Tibial nerve (tissue), 4 donors: ENCODE measurements at places on chromosomes 16 and 17.
A peak's percentile ranks its signal among the peaks of the same experiment; 100 is the strongest.

DNA sequence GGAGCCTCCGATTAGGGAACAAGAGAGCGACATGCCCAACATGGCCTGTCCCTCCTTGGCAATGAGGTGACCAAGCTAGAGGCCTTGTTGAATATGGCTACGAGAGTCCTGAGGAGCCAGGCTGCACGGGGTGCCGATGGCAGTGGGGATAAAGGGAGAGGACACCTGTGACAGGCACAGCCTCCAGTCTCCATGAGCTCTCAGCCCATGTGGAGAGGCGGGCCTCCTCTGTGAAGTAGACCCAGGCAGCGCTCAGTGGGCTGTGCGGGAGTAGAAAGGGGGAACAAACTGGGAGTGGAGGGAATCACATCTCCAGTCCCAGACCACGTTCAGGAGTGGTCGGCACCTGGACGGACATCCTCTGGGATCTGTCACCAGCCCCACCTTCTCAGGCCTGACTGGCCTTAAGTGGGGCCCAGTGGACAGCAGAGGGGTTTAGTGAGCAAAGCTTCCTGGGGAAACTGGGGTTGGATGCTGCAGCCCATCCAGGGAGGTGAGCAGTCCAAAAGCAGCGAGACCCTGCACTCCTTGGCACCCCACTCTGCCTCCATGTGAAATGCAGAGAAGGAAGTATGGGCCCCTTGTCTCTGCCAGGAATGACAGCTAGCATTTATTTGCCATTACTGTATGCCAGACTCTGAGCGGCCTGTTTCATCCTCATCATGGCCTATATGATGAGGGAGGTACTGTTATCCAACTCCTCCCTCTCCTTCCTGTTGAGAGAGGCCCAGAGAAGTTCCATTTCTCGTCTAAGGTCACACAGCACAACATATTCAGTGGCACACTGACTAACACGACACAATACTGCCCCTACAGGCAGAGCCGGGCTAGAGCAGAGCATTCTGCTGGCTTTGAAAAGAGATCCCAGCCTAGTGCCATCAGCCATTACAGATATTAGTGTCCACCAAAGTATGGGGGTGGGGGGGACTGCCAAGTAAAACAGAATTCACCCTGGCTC, 4.5 kb upstream of the TMEM92 start:
- no peak overlapping the region for H3K4me3 ChIP-seq
- H3K27ac ChIP-seq = peak overlapping the region; percentile 60
- no peaks in the 10 kb centered on the region for H3K36me3 ChIP-seq
- peaks cover 6% of the 10 kb centered on the region for H3K27me3 ChIP-seq
- DNase-seq = peak; percentile 91

DNA sequence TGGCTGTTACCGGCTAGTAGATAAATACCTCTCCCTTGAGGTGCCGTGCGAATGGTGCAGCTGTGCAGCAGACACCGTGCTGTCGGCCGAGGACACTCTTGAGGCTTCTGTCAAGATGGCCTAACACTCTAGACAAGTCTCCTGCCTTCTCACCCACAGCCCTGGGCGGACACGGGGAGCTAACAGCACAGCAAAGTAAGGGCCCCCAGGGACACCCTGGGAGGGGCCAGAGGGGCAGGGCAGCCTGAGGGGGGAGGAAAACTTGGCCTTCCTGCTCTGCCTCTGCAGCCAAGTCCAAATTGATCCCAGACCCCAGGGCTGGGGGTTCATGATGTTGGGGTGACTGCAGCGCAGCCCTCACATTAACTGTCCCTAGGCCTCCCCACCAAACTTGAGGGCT, 210.2 kb downstream of the RPTOR start:
- no peaks in the 10 kb centered on the region for H3K27me3 ChIP-seq
- H3K27ac ChIP-seq = no peak overlapping the region
- DNase-seq = no peak
- no peaks in the 10 kb centered on the region for H3K4me1 ChIP-seq

DNA sequence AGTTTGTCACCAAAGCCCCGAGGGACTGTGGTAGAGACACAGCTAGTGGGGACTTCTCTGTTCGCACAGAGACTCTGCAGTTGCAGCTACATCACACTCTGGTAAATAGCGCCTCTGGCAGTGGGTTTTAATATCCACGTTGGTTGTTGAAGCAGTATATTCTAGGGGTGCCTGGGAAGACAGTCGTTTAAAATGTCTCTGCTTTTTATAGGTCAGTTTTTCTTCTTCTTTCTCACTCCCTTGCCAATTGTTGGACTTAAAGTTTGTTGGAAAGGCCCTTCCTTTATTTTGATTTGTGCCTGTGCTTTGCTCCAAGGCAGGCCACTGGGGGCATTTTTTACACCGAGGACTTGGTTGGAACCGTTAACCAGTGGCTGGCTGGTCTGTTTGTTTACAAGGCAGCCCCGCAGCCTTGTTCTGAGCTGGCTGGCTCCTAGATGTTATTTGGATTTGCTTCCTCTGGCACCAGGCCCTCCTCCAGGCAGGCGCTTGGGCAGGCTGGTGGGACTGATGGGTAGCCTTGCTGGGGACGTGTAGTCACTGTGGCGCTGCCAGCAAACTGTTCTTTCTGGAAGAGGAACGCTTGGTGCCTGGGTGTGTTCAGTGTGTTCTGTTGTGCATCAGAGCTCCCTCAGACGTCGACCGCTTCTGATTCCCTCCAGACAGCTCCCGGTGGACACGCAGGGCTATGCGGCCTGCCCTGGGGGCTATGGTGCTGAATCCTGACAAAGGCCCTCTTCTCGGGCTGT, 218.2 kb upstream of the CHMP6 start:
- H3K4me1 ChIP-seq = peaks cover 9% of the 10 kb centered on the region
- H3K27ac ChIP-seq = peak overlapping the region; percentile 62
- no peak overlapping the region for H3K4me3 ChIP-seq
- no peaks in the 10 kb centered on the region for H3K36me3 ChIP-seq

DNA sequence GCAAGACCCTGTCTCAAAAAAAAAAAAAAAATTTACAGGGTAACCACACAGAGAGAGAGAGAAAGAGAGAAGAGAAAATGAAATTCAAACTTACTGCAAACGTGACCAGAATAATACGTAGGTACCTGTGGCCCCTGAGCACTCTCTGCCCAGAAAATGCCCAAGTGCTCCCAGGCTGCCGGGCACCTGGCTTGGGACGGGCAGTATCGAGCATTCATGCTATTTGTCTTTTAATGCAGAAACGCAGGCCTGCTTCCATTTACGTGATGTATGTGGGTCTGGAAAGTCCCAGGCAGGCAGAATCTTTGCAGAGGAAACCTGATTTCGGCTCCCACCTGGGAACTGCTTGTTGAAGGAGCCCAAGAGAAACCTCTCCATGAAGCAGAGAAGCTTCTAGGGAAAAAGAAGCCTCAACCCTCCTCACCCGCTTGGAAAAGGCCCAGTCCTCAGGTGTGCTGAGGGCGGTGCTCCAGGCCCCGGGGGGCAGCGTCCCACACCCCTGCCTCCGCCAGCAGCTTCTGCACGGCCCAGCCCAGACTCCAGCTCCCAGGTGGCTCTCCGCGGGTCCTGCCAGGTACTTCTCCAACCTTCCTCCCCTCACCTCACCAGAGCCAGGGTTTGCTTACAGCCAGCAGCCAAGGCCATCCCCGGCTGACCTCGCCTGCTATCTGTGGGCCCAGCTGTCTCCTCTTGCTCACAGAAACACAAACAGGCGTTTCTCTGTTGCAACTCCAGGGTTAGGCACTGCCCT, 14.0 kb downstream of the RPH3AL start:
- no peak for DNase-seq
- peaks cover 28% of the 10 kb centered on the region for H3K4me1 ChIP-seq
- H3K27ac ChIP-seq = peak overlapping the region; percentile 11
- H3K36me3 ChIP-seq = no peaks in the 10 kb centered on the region

- no peak for DNase-seq
- H3K36me3 ChIP-seq = no peaks in the 10 kb centered on the region
- H3K27me3 ChIP-seq = no peaks in the 10 kb centered on the region
- H3K27ac ChIP-seq = no peak overlapping the region
These were observed 153.9 kb upstream of the TBX2 start for GRCh38 chr17:61245706-61246135.

DNA sequence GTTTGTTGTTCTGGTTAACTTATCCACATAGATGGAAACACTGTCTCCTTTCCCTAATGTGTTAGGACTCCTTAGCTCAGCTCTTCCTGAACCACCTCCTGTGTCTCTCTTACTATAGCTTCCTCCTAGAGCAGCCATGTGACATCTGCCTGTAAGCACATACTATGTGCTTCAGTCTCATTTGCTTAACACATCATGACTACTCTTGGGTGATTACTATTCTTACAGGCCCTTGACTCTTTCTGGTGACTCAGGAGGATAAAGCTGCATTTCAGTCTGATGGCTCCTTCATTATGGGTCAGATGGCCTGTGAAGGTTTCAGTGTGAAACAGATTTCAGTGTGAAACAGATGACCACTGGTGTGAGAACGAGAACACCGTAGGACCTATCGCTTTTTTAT, 320 bp upstream of the KRTAP4-2 start:
- no peaks in the 10 kb centered on the region for H3K27me3 ChIP-seq
- no peak overlapping the region for H3K27ac ChIP-seq
- no peak overlapping the region for H3K4me3 ChIP-seq
- no peaks in the 10 kb centered on the region for H3K4me1 ChIP-seq
- no peak for DNase-seq

- H3K27ac ChIP-seq = no peak overlapping the region
- H3K36me3 ChIP-seq = no peaks in the 10 kb centered on the region
- H3K4me1 ChIP-seq = no peaks in the 10 kb centered on the region
- DNase-seq = no peak
These were observed 29.7 kb downstream of the KDM8 start for GRCh38 chr16:27232901-27233625.

DNA sequence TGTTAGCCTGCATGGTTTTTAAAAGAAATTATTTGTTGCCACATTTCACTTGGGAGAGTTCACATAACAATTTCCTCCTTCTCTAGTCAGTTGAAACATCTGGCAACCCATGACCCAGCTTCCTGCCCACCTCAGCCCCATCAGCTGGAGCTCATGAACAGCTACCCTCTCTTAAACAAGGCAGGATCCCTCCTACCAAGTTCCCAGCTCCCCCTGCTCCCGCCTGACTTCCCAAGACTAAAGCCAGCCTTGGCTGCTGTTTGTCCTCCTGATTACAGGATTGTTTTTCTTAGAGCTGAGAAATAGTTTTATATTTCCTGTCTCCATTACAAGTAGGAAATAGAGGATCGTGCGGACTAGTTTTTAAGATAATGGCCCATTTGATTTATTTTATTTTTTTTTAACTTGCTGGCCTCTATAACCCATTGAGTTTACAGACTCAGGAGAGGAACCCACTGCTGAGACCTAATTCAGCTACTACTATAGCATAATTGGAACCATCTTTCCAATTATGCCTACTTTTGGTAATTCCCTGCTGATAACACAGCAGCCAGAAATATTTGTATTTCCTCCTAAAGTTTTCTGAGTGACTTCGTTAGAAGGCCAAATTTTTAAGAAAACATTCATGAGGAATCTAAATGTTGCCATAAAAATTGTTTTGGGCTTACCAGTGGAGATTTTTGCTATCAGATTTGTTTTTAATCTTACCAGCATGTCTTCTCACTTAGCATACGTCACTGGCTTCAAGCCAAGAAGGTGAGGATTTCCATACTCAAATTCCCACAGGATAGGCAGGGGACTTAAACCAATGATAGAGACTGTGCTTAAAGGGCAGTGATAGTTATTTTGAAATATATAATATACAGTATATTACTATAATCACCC, 90.0 kb downstream of the ELAC2 start:
- H3K4me1 ChIP-seq = no peaks in the 10 kb centered on the region
- H3K27me3 ChIP-seq = no peaks in the 10 kb centered on the region
- H3K27ac ChIP-seq = peak overlapping the region; percentile 57
- H3K4me3 ChIP-seq = no peak overlapping the region
- no peaks in the 10 kb centered on the region for H3K36me3 ChIP-seq

DNA sequence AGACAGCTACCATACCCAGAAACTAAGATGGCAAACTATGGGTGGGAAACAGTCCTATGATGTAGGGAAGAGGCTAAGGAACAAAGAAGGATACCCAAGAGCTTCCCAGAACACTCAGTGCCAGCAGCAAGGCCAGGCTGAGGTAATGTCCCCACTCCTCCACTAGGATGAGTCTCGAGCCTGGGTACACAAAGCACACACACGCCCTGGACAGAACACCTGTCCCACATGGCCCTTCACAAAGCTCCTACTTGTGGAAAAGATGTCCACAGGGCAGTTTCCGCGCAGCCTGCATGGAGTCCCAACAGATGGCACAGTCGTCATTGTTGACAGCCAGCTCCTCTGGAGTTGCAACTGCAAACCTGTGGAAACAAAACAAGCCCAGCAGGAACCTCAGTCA, 23.9 kb downstream of the AMFR start:
- DNase-seq = no peak
- peaks cover 2% of the 10 kb centered on the region for H3K36me3 ChIP-seq
- no peak overlapping the region for H3K27ac ChIP-seq
- H3K4me3 ChIP-seq = no peak overlapping the region
- H3K4me1 ChIP-seq = no peaks in the 10 kb centered on the region

DNA sequence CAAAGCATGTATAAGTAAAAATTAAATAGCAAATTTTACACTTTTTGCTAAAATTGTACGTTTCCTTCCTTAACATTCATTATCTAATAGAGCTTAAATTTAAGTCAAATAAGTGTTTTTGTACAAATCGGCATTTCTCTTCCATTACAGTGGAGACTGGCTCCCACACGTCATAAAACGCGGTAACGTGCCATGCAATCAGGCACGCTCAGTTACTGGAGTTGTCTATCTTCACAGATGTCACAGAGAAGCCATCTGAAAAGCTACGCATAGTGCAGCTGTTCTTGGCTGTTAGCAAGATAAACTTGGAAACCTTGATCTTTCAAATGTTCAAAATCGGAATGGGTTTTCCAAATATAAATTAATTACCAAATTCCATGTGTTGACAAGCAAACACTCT, 165.3 kb downstream of the STX8 start:
- no peak overlapping the region for H3K27ac ChIP-seq
- H3K36me3 ChIP-seq = no peaks in the 10 kb centered on the region

- H3K4me3 ChIP-seq = no peak overlapping the region
- no peaks in the 10 kb centered on the region for H3K4me1 ChIP-seq
- H3K27me3 ChIP-seq = no peaks in the 10 kb centered on the region
- no peak overlapping the region for H3K27ac ChIP-seq
These were observed 11.5 kb downstream of the GAS7 start for GRCh38 chr17:10186771-10187410.

GRCh38 chr16:1059310-1059709, 13.2 kb upstream of the SSTR5 start:
- H3K36me3 ChIP-seq = no peaks in the 10 kb centered on the region
- H3K4me1 ChIP-seq = no peaks in the 10 kb centered on the region
- no peaks in the 10 kb centered on the region for H3K27me3 ChIP-seq
- H3K27ac ChIP-seq = no peak overlapping the region
- no peak for DNase-seq
- no peak overlapping the region for H3K4me3 ChIP-seq

GRCh38 chr17:27798376-27798775, 2.0 kb downstream of the NOS2 start:
- DNase-seq = no peak
- H3K4me3 ChIP-seq = no peak overlapping the region
- no peak overlapping the region for H3K27ac ChIP-seq
- peaks cover 9% of the 10 kb centered on the region for H3K4me1 ChIP-seq

GRCh38 chr16:15856182-15856581, 646 bp downstream of the MYH11 start:
- no peak overlapping the region for H3K27ac ChIP-seq
- DNase-seq = no peak
- H3K36me3 ChIP-seq = no peaks in the 10 kb centered on the region
- H3K4me1 ChIP-seq = peaks cover 27% of the 10 kb centered on the region
